ENCODE measurements at places on chromosomes 11 and 22.

GRCh38 chr11:110505528-110506284, 76.0 kb downstream of the FDX1 start:
- DNase-seq = no peak

DNA sequence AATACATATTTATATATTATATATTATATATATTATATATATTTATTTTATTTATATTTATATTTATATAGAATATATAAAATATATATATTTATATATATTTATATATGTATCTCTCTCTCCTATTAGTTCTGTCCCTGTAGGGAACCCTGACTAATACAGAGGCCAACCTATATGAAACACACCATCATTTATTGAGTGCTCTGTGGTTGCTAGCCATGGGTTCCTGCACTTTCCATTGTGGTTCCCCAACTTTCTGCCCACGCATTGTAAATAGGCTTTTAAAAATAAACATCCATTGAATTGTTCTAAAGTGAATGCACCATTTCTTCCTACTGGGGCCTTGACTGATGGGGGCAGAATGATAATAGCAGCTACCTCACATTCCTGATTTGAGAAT, 93.8 kb upstream of the SESN3 start:
- no peak for DNase-seq

- no peak for DNase-seq
Observed at GRCh38 chr22:32558681-32559355, 84.2 kb downstream of the FBXO7 start.

DNA sequence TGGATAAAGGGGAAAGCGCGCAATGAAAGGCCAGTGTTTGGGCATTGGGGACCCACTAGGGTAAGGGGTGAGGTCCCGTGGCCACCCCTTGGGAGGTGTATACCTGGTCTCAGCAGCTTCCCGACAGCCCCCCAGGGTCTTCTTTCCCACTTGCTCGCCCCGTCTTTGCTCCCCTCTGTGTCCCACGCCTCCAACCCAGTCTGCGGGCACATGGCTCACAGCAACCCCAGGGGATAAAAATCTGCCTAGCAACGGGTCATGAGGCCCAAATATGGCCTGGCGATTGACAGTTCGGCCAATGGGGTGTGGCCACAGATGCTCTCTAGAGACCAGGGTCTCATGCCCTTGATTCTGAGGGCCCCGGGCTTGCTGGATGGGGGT, 41.6 kb downstream of the AHNAK start:
- DNase-seq = no peak

- no peak for DNase-seq
Observed at GRCh38 chr11:126246636-126247035, 22.1 kb downstream of the SRPRA start.

GRCh38 chr22:46001046-46001425, 24.1 kb upstream of the WNT7B start:
- DNase-seq = no peak

Data from activated CD8-positive, alpha-beta memory T cell treated with anti-CD3 and anti-CD28 coated beads for 48 hours (primary cell).